ENCODE measurements at places on chromosomes 13 and 19. TPM values are rescaled to one million over a fixed set of nuclear protein-coding genes. Genes with fewer than 3 reads are reported as not detected.
A peak's percentile ranks its signal among the peaks of the same experiment; 100 is the strongest.

- H3K27me3 ChIP-seq: peaks cover 39% of the 10 kb centered on the region
- H3K36me3 ChIP-seq: no peaks in the 10 kb centered on the region
- H3K4me3 ChIP-seq: no peak overlapping the region
- H3K27ac ChIP-seq: no peak overlapping the region
Observed at GRCh38 chr19:19257836-19258588, 15.1 kb downstream of the TM6SF2 start.

DNA sequence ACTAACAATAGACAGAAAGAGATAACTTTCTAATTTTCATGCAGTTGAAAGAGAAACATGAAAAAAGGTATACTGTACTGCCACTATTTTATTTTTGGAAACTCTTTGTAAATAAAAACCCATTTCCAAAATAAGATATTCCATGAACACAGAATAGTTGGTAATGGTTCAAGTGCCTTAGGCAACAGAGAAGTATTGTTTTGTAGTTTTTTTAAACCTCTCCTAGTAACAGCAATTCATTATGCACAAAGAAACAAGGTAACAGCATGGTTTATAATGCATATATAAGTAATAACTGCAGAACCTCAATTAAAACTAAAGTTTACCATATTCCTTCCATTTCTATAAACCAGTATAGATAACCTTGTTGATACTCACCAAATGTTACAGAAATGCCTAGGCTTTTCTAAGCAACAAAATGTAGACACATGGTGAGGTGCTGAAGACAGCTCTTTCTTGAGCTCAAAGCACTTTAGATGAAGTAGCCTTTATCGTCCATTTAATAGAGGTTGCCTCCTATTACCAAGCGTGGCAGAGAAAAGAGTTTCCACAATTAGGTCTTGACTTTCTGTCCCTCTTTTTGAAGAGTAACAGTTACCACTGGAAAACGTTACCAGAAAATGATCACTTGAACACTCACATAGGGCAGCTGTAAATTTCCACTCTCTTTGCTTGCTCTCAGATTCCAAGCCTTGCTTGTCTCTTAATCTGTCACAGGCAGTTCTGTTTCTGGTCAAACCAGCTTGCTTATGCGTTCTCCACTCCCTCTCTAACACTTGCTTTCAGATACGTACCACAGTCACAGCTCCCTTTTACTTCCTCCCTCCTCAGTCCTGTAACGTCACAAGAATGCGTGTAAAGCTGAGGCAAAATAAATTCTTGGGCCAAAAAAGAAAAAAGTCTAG, 42.9 kb downstream of the CAB39L start:
- H3K36me3 ChIP-seq: no peaks in the 10 kb centered on the region
- peaks cover 10% of the 10 kb centered on the region for H3K4me1 ChIP-seq
- H3K4me3 ChIP-seq: no peak overlapping the region
- H3K27ac ChIP-seq: no peak overlapping the region
- peak; percentile 40 for DNase-seq

DNA sequence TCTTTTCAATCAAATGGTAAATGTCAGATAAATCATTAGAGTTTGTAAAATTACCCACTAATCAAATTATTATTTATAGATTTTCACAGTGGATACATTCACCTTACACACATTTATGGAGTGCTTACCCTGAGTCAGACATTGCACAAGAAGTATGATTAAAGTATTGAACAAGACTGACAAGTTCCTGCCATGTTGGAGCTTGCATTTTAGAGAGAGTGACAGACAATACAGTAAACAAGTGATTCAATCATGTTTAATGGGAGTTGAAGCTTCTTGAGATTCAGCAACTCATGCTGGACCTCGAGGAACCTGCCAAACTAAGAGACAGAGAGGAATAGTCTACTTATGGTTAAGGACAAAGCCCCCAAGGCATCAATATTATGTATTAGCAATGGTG, 487.8 kb downstream of the PCDH17 start:
- H3K4me1 ChIP-seq: no peaks in the 10 kb centered on the region
- H3K4me3 ChIP-seq: no peak overlapping the region
- H3K27ac ChIP-seq: no peak overlapping the region
- no peaks in the 10 kb centered on the region for H3K27me3 ChIP-seq

- DNase-seq: no peak
- no peaks in the 10 kb centered on the region for H3K36me3 ChIP-seq
- H3K4me3 ChIP-seq: no peak overlapping the region
- H3K27me3 ChIP-seq: no peaks in the 10 kb centered on the region
- H3K27ac ChIP-seq: no peak overlapping the region
- peaks cover 4% of the 10 kb centered on the region for H3K4me1 ChIP-seq
Observed at GRCh38 chr13:32016631-32017030, 14.9 kb upstream of the FRY start.

- peaks cover 66% of the 10 kb centered on the region for H3K27me3 ChIP-seq
- no peak overlapping the region for H3K4me3 ChIP-seq
- H3K4me1 ChIP-seq: no peaks in the 10 kb centered on the region
- no peaks in the 10 kb centered on the region for H3K36me3 ChIP-seq
- H3K27ac ChIP-seq: no peak overlapping the region
Observed at GRCh38 chr13:111872475-111873150, 194.3 kb upstream of the SOX1 start.

CYP2B6 gene
- not detected for total RNA-seq

DNA sequence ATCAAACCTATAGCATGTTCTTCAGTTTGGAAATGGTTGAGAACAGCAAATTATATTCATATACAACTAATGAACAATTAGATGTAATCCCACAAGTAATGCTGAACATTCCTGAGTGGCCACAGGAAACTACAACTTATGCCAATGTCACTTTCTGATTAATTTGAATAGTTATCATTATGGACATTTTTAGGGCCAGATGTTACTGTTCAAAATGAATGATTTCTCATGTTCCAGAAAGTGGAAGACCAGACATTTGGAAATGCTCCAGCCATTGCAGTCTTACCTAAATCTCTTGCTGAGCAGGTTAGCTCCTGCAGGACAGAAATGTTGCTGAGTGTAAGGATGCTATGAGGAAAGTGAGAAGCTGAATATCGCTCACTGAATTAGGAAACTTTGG, 819.8 kb downstream of the PCDH9 start:
- DNase-seq: no peak
- no peaks in the 10 kb centered on the region for H3K4me1 ChIP-seq
- H3K4me3 ChIP-seq: no peak overlapping the region
- no peaks in the 10 kb centered on the region for H3K27me3 ChIP-seq

DNA sequence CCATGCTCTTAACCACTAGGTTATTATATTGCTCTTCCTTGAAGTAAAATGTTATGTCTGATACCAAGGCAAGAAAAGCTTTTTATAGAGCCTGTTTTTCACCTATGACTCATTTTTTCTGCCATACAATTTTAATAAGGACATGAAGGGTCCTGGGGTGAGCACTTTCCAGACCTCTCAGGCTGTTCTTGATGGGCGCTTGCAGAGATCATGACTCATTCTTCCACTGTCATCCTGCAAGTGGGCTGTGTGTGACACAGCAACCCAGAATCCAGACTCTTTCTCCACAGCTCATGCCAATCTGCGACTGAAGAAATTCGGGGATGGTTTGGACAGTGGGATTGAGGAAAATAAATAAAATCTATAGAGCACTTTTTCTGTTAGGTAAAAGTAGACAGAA, 506.7 kb upstream of the NBEA start:
- H3K4me1 ChIP-seq: 0 out of 2 replicates have a peak, but pooled peaks cover 3% of the 10 kb centered on the region
- DNase-seq: peak; percentile 49
- H3K4me3 ChIP-seq: no peak overlapping the region
- H3K27me3 ChIP-seq: no peaks in the 10 kb centered on the region
- H3K27ac ChIP-seq: no peak overlapping the region
- no peaks in the 10 kb centered on the region for H3K36me3 ChIP-seq

DNA sequence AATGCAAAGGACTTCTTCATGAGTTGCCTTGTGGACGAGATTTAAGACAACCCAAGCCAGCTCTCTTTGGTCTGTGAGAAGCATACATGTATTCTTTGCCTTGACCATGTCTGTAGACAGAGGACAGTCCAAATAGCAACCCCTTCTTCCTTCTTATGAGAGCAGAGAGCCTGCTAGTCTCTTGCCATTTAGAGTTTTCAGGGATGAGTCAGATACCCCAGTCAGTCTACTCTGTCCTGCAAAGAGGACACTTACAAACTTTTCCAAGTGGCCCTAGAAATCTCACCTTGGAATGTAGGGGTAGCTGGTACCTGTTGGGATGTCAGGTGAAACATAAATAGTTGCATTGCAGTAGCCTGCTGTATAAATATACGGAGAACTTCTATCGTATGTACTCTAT, 36.7 kb downstream of the DNAJC3 start:
- H3K27me3 ChIP-seq: no peaks in the 10 kb centered on the region
- no peak overlapping the region for H3K4me3 ChIP-seq
- H3K36me3 ChIP-seq: peaks cover 27% of the 10 kb centered on the region
- no peak for DNase-seq
- H3K27ac ChIP-seq: no peak overlapping the region
- H3K4me1 ChIP-seq: peaks cover 15% of the 10 kb centered on the region

DNA sequence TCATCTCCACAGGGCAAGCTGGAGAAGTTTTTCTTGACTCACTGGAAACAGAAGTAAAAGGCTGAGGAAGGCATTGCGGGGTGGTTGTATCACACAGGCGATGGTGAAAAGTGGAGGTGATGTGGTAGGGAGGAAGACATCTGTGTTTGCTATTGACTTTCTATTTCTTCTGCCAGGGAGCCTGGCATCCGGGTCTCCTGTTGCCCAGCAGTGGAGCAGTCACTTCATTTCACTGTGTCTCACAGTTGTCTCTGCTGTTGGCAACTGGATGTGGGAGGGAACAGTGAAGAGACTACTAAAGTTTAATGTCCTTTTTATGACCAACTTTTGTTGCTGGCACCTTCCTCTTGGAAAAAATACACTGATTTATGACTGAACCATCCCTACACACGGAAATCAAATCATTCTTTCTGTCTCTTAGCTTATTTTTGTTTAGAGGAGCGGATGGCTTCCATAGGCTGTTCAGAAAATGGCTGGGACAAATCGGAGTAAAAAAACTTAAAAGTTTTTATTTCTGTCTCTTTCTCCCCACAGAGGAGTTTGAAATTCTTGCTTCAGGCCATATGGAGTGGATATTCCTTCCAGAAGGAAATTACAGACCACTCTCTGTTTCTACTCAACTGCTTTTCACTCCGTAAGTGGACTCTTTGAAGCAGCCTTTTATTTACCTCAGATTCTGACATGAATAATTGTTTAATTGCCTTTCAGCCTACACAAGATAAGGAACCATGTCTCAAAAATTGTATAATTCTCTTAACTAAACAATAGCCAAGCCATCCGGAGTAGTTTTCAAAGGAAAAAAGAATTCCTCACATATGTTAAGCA, 23.8 kb upstream of the MEDAG start:
- H3K4me1 ChIP-seq: peaks cover 19% of the 10 kb centered on the region
- H3K27me3 ChIP-seq: no peaks in the 10 kb centered on the region
- no peak overlapping the region for H3K4me3 ChIP-seq
- no peak for DNase-seq
- no peaks in the 10 kb centered on the region for H3K36me3 ChIP-seq

DNA sequence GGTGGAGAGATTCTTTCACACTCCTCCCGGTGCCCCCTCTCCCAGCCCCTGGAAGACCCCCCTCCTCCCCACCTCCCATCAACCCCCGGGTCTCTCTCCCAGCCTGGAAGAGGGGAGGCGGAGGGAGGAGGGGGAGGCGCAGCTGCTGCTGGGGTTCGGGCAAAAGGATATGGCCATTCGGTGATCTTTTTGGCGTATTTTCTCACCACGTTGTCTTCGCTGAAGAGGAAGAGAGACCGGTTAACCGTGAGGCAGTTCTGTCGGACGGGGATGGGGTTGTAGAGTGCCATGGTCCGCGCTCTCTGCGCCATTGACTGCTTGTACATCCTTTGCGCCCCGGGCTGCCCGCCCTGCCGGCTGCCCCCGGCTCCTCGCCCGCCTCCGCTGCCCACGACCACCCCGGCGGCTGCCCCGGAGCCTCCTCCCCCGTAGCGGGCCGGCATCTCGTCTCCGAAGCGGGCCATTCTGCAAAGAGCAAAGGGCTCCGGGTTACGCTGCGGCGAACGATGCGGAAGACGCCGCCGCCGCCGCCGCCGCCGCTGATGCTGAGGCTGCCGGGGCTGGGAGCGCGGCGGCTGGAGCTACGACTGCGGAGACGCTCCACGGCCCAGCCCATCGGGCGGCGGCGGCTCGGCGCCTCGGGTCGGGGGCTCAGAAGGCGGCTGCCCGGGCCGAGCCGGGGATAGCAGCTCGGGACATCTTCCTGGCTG, 363 bp downstream of the CACNA1A start:
- H3K27ac ChIP-seq: no peak overlapping the region
- DNase-seq: no peak
- peaks cover 53% of the 10 kb centered on the region for H3K27me3 ChIP-seq
- H3K36me3 ChIP-seq: no peaks in the 10 kb centered on the region
- H3K4me3 ChIP-seq: no peak overlapping the region

DNA sequence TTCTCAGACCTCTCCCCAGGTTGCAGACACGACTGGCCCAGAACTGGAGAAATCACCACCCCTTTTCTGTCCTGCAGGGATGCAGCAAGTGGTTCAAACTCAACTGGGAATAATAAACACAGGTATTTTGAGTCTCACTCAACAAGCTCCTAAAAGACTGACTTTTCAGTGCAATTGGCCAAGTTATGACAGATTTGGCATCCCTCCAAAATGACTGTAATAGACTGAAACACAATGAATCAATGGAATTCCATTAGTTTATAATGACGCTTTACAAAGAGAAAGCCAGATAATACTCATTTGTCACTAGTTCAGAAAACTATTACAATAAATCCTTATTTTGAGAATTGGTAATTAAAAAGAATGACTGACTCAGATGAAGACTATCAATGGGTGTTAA, 38.1 kb downstream of the MIPEP start:
- peaks cover 6% of the 10 kb centered on the region for H3K4me1 ChIP-seq
- no peaks in the 10 kb centered on the region for H3K36me3 ChIP-seq
- no peaks in the 10 kb centered on the region for H3K27me3 ChIP-seq
- H3K27ac ChIP-seq: no peak overlapping the region

DNA sequence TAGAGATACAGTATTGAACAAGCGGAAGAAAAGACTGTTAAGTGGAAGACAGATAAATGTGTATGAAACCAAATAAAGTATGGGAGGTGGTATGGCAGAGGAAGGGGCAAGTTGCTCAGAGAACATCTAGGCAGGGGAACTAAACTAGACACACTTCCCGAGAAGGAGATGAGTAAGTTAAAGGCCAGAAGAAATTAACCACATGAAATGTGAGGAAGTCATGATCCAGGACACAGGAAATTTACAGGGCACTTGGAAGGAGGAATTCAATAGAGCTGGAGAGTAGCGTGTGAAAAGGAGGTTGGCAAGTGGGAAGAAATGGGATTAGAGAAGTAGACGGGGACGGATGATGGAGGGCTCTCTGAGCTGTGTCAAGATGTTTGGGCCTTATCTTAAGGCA, 208.8 kb downstream of the COG6 start:
- H3K4me1 ChIP-seq: no peaks in the 10 kb centered on the region
- H3K27ac ChIP-seq: no peak overlapping the region
- H3K36me3 ChIP-seq: no peaks in the 10 kb centered on the region
- DNase-seq: no peak
- H3K4me3 ChIP-seq: no peak overlapping the region

STOML3 gene
- total RNA-seq: not detected

- H3K36me3 ChIP-seq: no peaks in the 10 kb centered on the region
- H3K27ac ChIP-seq: no peak overlapping the region
- no peak for DNase-seq
- no peaks in the 10 kb centered on the region for H3K4me1 ChIP-seq
Observed at GRCh38 chr13:107992542-107992941, 222.8 kb downstream of the LIG4 start.
